Lung microvascular endothelial cell (primary cell): ENCODE measurements at places on chromosomes 1 and 21. TPM values are rescaled to one million over a fixed set of nuclear protein-coding genes. Genes with fewer than 3 reads are reported as not detected.

VANGL2 gene
- not detected in 2 replicates for total RNA-seq

DNA sequence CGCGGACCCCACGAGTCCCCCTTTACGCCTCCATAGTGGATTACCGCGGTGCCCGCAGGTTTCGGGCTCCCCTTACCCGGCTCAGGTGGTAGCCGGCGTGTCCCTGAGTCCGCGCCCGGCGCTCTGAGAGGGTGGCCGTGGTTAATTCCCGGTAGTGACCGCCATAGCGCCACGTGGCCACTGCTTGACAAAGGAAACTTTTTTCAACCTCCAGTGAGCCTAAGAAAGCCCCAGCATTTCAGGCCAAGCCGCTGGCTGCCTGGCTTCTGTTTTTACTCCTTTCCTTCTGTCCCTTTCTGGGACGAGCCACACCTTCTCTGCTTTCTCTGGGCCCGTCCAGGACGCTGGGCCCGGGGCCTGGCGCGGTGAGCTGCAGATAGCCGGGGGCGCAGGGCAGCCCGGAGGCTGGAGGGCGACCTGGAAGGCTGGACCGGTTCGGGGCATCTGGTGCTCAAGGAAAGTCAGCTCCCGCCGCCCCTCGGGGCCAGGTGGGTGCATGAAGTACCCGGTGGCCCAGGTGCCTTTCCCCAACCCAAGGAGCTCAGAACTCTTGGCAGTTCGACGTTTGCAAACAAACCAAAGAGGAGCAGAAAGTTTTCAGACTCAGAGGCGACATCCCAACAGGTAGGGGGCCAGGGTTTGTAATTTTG is 540 bp upstream of the C1orf198 start:
- DNase-seq: peak; percentile 59

GRCh38 chr1:214422137-214422671 is 129.2 kb downstream of the PTPN14 start:
- peak; percentile 88 for DNase-seq

SLC1A7 gene
- not detected in 2 replicates for total RNA-seq

- DNase-seq: no peak
Measured at GRCh38 chr21:33444499-33444898, 35.3 kb downstream of the TMEM50B start.

GNG4 gene
- under 0.01 and 0.22 TPM in 2 replicates for total RNA-seq
